ENCODE measurements at places on chromosomes 3 and 15.

- DNase-seq, result peak; percentile 62
Observed at GRCh38 chr3:124928333-124929202, 6.0 kb downstream of the MUC13 start.

DNA sequence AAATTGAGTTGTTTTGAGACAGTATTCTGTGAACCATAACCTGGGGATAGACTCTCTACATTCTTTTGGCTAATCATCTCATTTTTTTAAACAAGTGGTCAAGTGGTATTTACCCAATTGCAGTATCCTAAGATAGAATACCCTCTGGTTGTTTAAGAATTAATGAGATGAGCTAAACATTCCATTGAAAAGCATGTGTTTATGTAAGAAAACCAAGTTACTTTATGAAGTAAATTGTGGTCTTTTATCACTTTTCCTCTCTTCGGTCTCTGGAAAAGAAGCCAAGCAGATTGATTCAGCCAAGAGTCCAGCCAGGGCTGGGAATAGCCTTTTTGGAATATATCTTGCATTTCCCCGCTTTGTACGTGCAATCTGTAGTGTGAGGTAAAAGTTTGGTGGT is 185.7 kb upstream of the TOPAZ1 start:
- DNase-seq, result no peak

- DNase-seq, result peak; percentile 18
Observed at GRCh38 chr3:42507761-42508335, 5.4 kb downstream of the VIPR1 start.

GRCh38 chr15:56207092-56207491 is 36.6 kb downstream of the RFX7 start:
- no peak for DNase-seq

GRCh38 chr15:75185271-75186029 is 16.2 kb upstream of the C15orf39 start:
- DNase-seq, result no peak

DNA sequence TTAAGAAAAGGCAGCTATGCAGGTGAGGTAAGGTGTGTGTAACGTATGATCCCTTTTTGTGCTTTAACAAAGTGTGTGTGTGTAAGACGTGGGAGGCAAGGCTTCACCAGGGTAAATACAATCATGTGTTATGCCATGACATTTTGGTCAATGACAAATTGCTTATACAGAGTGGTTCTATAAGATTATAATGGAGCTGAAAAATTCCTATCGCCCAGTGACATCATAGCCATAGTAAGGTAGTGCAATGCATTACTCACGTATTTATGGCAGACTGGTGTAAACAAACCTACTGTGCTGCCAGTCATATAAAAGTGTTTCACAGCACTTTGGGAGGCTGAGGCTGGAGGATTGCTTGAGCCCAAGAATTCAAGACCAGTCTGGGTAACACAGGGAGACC is 60.2 kb upstream of the LCTL start:
- no peak for DNase-seq

GRCh38 chr3:144626835-144627234 is 655.2 kb downstream of the DIPK2A start:
- DNase-seq, result no peak

GRCh38 chr3:157130467-157131251 is 29.3 kb downstream of the CCNL1 start:
- DNase-seq, result no peak

DNA sequence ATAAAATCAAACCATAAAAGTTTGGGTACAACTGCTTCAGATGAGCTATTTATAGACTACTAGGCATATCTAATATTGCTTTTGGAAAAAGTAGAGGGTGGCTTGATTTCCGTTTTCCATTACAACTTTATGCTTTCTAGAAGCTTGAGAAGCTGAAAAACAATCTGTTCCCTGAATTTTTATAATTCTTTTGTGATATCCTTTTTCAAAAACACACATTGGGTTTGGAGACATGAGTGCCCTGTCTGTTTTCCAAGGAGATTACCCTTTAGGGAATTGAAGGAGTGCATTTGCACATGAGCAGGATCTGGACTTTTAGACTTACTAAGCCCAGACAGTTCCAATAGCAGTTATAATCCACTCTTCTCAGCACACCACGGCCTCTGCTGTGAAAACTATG is 49.5 kb upstream of the FILIP1L start:
- DNase-seq, result no peak

DNA sequence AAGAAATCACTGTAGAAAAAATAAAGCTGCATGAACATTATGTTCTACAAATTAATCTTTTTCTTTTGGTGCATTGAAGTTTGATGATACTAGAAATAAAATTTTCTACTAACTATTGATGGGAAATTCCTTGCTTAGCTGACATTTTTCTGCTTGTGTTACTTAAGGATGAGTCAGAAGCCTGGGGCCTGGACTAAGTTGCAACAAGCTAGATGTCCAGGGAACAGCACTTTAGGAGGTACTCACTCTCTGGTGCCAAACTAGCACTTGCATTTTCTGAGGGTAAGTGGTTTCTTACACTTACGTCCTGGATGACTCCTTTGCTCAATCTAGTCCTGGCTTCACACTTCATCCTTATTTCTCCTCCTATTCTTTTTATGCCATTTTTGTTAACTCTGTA is 945.1 kb downstream of the IGSF11 start:
- no peak for DNase-seq

DNA sequence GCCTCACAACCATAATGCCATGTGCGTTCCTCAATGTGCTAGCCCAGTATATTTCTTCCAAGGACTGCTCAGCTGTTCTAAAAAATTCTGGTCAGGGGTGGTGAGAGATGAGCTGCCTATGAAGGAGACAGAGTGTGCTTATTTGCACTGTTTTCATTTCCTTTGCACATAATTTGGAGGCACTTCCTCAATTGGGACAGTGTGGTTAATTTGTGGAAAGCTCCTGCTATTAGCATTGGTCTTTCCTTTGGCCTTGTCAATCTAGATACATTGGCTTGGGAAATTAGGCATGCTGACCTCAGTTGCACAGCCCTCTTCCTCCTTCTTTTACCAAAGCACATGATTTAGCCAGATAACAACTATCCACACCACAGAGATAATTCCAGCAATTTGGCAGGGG is 9.4 kb downstream of the FAM81A start:
- no peak for DNase-seq

GRCh38 chr3:9339761-9340471 is 22.9 kb upstream of the THUMPD3 start:
- DNase-seq, result no peak

DNA sequence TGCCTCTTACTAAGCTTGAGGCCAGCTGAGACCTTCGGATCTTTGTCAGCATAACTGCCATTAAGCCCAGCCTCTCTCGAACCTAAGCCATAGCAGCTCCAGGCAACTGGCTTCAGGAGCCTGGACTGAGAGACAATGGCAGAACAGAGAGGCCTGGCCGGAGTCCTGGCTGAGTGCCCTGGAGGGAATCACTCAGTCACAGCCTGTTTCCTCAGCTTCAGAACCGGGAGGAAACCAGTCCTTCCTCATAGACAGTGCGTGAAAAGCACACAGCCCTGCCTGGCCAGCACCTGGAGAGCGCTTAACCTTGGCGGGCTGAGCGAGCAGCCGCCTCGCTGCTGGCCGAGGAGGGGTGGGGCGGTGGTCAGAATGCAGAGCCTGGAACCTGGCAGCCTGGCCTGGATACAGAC is 21.6 kb downstream of the RNU5B-1 start:
- no peak for DNase-seq

- no peak for DNase-seq
Observed at GRCh38 chr3:45029216-45029615, 3.1 kb downstream of the CLEC3B start.

GRCh38 chr3:115102046-115102445 is 45.0 kb downstream of the ZBTB20 start:
- DNase-seq, result no peak

DNA sequence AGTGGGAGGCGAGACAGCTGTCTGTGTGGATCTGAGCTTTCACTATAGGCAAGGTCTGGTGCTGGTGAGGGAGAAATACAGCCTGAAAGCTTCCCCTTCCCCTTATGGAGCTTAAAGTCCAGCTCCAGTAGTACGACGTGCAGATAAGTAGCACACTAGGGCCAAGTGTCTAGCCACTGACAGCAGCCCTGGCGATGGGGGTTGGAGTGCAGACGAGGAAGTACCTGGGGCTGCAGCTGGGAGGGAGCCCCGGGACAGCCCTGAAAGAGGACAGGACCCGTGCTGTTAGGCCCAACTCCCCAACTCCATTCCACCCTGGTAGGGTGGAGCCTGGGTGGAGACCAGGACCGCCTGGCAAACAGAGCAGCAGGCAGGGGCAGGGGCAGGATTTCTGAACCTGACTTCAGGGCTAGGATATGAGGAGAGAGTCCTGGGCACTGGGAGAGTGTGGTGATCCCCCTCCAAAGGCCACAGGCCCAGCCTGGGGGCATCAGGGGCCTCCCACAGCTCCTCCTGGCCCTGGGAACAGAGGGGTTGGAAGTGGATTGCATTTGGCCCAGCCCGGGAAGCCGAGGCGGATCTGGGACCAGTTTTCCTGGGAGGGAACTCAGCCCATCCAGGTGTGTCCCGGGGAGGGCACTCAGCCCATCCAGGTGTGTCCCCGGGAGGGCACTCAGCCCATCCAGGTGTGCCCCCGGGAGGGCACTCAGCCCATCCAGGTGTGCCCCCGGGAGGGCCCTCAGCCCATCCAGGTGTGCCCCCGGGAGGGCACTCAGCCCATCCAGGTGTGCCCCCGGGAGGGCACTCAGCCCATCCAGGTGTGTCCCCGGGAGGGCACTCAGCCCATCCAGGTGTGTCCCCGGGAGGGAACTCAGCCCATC is 42.8 kb downstream of the BDH1 start:
- DNase-seq, result no peak
